Astrocyte of the spinal cord (primary cell): ENCODE measurements at places on chromosomes 7 and 10.

GRCh38 chr7:67863911-67864310, 867.3 kb downstream of the TYW1 start:
- no peak for DNase-seq

DNA sequence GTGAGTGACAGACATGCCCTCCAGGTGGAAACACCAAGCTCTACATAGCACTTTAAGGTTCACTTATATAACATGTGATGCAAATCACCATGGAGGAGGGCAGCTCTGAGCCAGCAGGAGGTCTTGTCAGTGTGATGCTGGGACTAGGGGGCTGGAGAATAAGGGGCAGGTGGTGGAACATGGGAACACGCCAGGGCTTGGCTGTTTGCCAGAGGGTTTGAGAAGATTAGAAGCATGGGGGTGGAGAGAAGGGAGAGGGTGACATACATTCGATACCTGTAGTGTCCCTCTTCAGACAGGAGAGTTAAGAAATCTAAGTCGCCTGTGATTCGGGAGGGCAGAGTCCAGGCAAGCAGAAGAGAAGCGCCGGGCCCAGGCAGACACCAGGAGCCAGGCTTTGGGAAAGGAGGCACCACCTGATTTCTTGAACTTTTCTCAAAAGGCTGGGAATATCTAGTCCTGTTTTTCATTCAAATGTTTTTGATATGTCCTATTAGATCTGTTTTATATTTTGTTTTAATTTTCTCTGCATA, 16.9 kb upstream of the LAMB4 start:
- DNase-seq: no peak

DNA sequence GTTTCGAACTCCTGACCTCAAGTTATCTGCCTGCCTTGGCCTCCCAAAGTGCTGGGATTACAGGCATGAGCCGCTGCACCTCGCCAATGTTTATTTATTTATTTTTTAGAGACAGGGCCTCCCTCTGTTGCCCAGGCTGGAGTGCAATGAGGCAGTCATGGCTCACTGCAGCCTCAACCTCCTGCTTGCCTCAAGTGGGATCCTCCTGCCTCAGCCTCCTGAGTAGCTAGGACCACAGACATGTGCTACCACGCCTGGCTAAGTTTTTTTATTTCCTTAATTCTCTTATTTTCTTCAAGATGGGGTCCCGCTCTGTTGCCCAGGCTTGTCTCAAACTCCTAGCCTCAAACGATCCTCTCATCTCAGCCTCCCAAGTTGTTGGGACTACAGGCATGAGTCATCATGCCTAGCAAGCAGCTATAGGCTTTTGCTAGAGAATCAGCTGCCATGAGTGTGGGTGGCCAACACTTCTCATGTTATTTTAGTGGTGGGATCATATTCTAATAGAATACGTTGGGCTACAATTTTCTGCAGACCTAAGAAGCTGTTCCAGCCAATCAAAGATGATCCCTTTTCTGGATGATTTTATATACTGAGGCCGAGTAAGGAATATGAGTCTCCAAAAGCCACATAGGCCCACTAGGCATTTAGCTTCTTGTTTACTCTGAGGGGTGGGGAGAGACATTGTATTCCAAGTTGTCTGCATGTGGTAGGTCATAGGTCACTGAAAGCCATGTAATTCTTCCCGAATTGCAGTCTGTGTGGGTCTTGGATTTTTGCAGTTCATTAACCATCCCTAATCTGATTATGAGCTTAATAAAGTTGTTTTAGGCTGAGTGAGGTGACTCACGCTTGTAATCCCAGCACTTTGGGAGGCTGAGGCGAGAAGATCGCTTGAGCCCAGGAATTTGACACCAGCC, 7.6 kb upstream of the TMEM248 start:
- no peak for DNase-seq

GRCh38 chr10:1163204-1163660, 107.0 kb downstream of the WDR37 start:
- no peak for DNase-seq

- DNase-seq: no peak
These were observed 5.0 kb upstream of the MINDY3 start for GRCh38 chr10:15865304-15865703.

GRCh38 chr10:58384095-58384494, 1.1 kb upstream of the TFAM start:
- DNase-seq: peak; percentile 17

GRCh38 chr7:44460325-44460724, 30.1 kb downstream of the NUDCD3 start:
- no peak for DNase-seq

DNA sequence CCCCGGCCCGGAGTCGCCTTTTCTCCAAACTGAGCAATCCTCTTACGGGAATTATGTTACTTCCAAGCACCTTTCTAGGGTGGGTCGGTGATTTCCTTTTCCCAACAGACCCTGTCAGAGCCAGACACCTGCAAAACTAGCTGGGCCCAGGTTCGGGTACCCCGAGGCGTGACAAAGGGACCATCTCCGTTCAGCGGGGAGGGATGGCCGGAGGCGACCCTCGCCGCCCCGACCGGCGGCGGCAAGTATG, 445 bp downstream of the PPA1 start:
- peak; percentile 12 for DNase-seq

DNA sequence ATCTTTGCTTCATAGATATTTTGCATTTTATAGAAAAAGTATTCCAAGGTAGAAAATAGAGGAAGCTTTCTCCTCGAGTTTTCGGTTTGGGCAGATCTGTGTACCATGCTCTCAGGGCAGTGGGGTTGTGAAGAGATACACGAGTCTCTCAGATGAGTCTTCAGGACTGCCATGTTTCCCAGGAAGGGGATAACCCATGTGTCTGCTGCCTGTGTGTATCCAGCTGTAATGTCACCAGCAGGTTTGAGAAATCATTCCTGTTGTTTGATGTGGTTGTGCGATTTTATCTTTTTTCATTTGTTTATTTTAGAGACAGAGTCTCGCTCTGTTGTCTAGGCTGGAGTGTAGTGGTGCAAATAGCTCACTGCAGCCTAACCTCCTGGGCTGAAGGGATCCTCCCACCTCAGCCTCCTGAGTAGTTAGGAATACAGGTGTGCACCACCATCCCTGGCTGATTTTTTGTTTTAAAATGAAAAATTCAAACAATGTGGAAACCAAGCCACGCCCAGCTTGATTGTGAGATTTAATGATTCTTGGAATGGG, 48.9 kb downstream of the SNX10 start:
- DNase-seq: no peak

- DNase-seq: no peak
These were observed 270.1 kb downstream of the CACNA2D1 start for GRCh38 chr7:82173400-82174021.

DNA sequence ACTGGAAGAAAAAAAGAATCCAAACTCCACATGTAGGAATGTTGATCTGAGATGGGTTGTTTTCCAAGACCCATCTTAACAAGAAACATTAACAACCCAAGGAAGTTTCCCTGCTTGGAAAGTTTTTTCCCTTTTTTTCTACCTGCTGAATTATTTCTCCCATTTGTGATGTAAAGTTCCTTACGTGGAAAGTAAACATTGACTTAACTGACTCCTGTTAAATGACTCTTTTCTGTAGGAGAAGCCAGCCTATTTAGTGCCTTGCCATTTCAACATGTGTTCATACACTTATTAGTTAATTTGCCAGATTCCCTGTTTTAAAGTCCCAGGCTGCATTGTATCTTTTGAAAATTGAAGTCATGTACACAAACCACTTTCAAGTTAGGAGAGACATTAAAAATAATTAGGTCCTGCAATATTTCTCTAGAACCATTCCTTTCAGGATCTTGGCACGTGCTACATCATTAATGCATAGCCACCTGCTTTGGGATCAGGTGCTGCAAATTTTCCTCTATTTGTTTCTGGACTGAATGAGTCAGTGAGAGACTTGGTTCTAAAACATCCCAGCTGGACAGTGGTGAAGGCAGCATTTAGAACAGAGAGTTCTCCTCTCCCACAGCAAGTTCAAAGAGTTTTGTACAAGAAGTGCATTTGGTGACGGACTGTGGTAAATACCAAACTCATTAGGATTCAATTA, 698.5 kb downstream of the SUGCT start:
- DNase-seq: no peak

DNA sequence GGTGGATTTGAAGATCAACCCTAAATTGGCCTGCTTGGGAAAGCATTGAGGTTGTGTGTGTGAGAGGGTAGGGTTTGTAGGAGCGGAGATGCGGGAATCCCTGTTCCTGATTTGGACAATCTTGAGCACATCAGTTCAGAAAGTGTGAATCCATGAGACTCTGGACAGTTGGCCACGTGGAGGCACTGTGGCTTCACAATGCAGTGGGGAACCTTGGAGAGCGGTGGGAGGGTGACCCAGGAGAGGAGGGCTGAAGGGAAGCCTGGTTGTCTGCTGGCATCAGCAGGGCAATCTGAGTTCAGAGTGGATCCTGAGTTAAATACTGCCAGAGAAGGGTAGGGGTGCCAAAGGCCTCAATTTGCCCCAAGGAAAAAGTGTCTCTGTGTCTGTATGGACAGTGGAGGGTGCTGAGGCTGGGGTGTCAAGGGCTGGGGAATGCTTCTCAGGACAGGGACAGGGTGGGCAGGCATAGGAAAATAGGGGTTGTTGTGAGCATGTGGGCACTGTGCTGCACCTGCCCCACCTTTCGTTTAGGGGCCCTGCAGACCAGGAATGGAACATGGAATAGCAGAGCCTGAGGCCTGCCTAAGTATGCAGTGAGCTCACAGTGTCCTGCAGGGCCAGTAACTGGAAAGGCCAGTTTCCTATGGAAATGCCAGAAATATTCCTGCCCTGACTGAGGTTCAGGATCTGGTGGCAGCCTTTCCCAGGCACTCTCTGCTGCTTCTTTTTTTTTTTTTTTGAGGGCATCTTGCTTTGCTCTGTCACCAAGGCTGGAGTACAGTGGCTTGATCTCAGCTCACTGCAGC, 162.9 kb upstream of the PRSS58 start:
- peak; percentile 50 for DNase-seq

DNA sequence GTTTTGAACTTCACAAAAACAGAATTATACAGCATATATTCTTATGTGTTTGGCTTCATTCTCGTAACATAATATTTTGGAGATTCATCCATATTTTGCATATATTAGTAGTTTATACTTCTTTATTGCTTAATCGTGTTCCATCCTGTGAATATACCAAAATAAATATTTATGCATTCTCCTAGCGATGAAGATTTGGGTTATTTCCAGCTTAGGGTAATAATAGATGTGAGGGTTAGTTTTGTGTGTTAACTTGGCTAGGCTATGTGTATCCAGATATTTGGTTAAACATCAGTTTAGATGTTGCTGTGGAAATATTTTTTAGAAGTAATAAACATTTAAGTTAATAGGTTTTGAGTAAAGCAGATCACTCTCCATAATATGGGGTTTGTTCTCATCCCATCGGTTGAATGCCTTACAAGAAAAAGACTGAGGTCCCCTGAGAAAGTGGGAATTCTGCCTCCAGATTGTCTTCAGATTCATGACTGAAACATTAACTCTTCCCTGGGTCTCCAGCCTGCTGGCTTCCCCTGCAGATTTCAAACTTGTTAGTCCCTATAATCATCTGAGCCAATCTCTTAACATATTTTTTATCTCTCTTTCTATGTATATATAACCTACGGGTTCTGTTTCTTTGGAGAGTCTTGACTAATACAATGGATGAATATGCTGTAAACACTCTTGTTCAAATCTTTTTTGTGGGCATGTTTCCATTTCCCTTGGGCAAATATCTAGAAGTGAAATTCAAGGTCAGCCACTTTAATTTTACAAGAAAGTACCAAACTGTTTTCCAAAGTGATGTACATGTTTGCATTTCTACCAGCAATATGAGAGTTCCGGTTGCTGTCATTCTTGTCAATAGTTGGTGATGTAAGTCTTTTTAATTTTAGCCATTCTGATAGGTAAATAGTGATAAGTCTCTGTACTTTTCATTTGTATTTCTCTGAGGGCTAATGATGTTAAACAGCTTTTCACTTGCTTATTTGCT, 48.7 kb downstream of the PDK4 start:
- no peak for DNase-seq

GRCh38 chr7:109641445-109641844, 1071.8 kb downstream of the DNAJB9 start:
- DNase-seq: no peak

- no peak for DNase-seq
These were observed 76.2 kb downstream of the CHN2 start for GRCh38 chr7:29270594-29271318.

DNA sequence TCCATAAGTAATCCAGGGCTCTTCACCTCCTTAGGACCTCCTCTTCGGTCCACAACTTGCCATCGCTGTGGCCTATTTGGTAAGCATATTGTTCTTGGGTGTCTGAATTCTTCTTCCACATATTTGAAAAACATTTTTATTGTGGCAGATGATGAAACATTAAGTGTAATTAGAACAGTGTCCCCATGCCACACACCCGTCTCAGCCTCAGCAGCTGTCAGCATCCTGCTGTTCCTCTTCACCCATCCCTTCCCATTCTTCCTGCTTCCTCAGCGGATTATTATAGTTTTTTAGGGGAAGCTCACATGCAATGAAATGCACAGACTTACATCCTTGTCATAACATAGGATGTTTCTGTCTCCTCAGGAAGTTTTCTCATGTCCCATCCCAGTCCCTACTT, 20.1 kb downstream of the TDRD1 start:
- DNase-seq: no peak

DNA sequence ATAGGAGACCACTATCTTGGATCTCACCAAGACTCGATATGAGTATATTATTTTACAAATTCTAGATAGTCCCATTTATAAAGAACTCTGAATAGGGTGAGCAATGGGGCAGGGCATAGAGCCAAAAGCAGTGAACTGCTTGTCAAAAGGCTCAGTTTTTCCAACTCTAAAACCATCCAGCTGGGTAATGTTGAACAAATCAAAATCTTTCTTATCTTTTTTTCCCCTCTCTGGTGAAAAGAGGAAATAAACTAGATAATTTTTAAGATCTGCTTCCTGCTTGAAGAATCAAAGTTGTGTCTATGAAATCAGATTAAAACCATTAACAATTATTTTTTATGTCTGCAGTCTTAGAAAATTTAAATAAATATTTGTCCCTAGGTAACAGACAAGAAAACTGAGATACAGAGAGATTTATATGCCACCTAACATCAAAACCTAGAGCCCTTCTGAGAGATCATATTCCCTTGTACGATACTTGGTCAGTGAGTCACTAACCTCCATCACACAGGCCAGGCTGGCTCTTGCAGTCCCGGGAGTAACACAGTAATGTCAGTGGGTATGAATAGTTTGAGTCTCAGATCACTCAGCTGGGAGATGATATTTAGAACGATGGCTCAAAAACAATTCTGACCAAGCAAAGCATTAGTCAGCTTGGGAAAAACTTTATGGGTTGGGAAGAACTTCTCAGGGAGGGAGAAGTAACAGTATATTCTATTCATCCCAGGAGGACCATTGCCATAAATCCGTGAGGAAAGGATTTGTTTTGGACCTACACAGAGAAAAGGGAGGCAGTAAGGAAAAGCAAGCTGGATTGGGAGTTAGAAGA, 178.8 kb downstream of the REEP3 start:
- DNase-seq: peak; percentile 98

GRCh38 chr10:20128811-20129210, 312.6 kb downstream of the PLXDC2 start:
- DNase-seq: no peak
